CD8-positive, alpha-beta memory T cell (primary cell): ENCODE measurements at places on chromosomes 5 and 9. TPM values are rescaled to one million over a fixed set of nuclear protein-coding genes. Genes with fewer than 3 reads are reported as not detected.

GRCh38 chr5:52784737-52785136 is 3.0 kb upstream of the ITGA1 start:
- no peak for DNase-seq
- no peaks in the 10 kb centered on the region for H3K27me3 ChIP-seq
- peaks cover 10% of the 10 kb centered on the region for H3K4me1 ChIP-seq

- no peak overlapping the region for H3K4me3 ChIP-seq
- H3K27me3 ChIP-seq, result no peaks in the 10 kb centered on the region
- no peak overlapping the region for H3K27ac ChIP-seq
- H3K36me3 ChIP-seq, result no peaks in the 10 kb centered on the region
- DNase-seq, result no peak
- H3K4me1 ChIP-seq, result no peaks in the 10 kb centered on the region
These were observed 45.0 kb downstream of the SLC6A7 start for GRCh38 chr5:150234576-150235499.

GRCh38 chr9:81022177-81022576 is 667.2 kb downstream of the TLE1 start:
- H3K4me3 ChIP-seq, result no peak overlapping the region
- no peaks in the 10 kb centered on the region for H3K27me3 ChIP-seq
- H3K4me1 ChIP-seq, result no peaks in the 10 kb centered on the region
- no peak for DNase-seq
- H3K36me3 ChIP-seq, result no peaks in the 10 kb centered on the region

CDKN2B gene
- total RNA-seq, result not detected

DNA sequence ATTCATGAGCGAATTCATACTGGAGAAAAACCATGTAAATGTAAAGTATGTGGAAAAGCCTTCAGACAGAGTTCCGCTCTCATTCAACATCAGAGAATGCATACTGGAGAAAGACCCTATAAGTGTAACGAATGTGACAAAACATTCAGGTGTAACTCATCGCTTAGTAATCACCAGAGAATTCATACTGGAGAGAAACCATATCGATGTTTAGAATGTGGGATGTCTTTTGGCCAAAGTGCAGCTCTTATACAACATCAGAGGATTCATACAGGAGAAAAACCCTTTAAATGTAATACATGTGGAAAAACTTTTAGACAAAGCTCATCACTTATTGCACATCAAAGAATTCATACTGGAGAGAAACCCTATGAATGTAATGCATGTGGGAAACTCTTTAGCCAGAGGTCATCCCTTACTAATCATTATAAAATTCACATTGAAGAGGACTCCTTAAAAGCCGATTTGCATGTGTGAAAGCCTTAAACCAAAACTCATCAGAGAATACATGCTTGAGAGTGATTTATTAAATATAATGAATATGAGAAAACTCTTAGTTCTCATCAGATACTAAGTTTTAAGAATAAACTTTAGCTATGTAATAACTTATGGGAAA is 11.8 kb upstream of the ZFP2 start:
- no peaks in the 10 kb centered on the region for H3K4me1 ChIP-seq
- H3K27me3 ChIP-seq, result no peaks in the 10 kb centered on the region
- DNase-seq, result no peak
- no peak overlapping the region for H3K4me3 ChIP-seq
- H3K27ac ChIP-seq, result no peak overlapping the region

- no peak overlapping the region for H3K27ac ChIP-seq
- no peak overlapping the region for H3K4me3 ChIP-seq
- H3K27me3 ChIP-seq, result no peaks in the 10 kb centered on the region
- peaks cover 39% of the 10 kb centered on the region for H3K36me3 ChIP-seq
These were observed 71.8 kb downstream of the SMARCA2 start for GRCh38 chr9:2086971-2087370.

DNA sequence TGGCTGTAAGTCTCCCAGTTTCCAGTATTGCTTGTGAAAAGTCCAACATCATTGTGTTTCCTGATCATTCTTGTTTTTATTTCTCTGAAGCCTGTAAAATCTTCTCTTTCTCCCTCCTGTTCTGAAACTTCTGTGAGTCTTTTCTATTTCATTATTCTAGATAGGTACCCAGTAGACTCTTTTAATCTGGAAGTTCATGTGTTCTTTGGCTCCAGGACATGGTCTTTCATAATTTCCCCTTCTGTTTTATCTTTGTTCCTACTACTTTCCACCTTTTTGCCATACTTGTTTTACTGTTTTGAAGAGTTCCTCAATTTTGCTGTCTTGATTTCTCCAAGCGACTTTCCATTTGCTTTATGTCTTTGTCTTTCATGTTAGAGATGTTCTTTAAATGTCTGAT is 168.1 kb downstream of the APBA1 start:
- H3K4me3 ChIP-seq, result no peak overlapping the region
- no peak for DNase-seq
- H3K27me3 ChIP-seq, result no peaks in the 10 kb centered on the region

DNA sequence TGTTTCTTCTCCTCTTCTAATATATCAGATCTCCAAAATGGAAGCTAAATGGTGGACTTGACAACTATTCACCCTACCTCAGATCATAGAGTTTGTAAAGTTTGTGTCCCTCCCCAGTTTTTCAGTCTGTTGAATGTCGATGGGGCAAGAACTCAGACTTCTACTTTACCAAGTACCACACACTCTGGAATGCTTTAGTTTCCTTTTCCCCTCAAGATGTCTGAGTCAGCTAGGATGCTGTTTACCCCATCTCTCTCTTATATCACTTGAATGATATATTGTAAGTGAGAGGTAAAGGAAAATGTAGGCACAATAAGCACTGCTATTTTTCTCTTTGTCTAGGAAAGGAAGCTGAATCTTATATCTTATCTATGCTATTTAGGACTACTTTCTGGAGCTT is 25.9 kb upstream of the TAL2 start:
- H3K4me3 ChIP-seq, result no peak overlapping the region
- DNase-seq, result no peak
- H3K4me1 ChIP-seq, result no peaks in the 10 kb centered on the region
- H3K27me3 ChIP-seq, result no peaks in the 10 kb centered on the region
- no peak overlapping the region for H3K27ac ChIP-seq

- DNase-seq, result no peak
- H3K4me1 ChIP-seq, result no peaks in the 10 kb centered on the region
- no peak overlapping the region for H3K27ac ChIP-seq
- no peaks in the 10 kb centered on the region for H3K27me3 ChIP-seq
These were observed 7.1 kb upstream of the RNF145 start for GRCh38 chr5:159216454-159216853.

DNA sequence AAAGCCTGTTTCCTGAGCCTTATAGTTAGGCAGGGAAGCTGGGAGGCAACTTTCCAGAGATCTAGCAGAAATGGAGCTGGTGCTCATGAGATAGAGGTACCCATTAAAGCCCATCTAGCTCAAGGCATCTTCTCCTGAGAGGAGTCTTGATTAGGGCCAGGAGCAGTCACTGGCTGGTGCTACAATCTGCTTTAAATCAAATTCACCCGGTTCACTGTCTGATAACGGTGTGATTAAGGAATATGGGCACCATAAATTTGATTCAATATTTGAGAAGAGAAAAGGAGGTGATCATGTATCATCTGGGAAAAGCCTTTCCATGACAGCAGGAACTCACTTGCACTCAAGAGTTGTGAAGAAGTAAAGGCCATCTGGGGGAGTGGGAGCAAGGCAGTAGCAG is 23.9 kb upstream of the NR5A1 start:
- no peaks in the 10 kb centered on the region for H3K27me3 ChIP-seq
- H3K4me1 ChIP-seq, result no peaks in the 10 kb centered on the region
- no peak for DNase-seq
- no peak overlapping the region for H3K4me3 ChIP-seq

DNA sequence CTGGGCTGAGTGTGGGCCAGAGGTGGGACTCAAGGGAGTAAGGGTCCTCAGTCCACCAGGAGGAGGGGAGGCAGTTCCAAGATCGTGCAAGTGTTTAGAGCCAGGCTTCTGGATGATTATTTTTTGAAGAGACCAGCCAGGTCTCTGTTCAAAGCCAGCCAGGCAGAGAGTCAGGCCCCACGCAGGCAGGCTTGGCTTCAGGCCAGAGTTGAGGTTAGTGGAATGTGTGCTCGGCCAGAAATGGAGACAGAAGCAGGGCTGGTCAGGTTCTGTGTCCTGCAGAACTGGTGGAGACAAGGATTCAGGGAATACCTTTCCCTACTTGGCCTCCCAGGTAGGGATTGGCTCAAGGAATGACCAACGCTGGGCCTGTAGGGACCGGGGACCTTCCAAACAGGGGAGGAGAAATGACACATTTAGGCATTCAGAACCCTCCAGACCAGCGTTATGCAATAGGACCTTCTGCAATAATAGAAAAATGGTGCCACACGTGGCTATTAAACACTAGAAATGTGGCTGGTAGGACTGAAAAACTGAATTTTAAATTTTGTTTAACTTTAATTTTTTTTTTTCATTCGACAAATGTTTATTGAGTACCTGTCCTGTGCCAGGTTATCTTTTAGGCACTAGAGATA is 106.2 kb downstream of the CMYA5 start:
- H3K4me1 ChIP-seq, result peaks cover 2% of the 10 kb centered on the region
- no peaks in the 10 kb centered on the region for H3K36me3 ChIP-seq
- no peak for DNase-seq
- H3K4me3 ChIP-seq, result no peak overlapping the region
- no peak overlapping the region for H3K27ac ChIP-seq

CLIC3 gene
- 3.4 TPM for total RNA-seq

GRCh38 chr9:71806901-71807307 is 38.6 kb upstream of the CEMIP2 start:
- H3K4me1 ChIP-seq, result peaks cover 9% of the 10 kb centered on the region
- peak; percentile 29 for DNase-seq
- H3K4me3 ChIP-seq, result no peak overlapping the region

DNA sequence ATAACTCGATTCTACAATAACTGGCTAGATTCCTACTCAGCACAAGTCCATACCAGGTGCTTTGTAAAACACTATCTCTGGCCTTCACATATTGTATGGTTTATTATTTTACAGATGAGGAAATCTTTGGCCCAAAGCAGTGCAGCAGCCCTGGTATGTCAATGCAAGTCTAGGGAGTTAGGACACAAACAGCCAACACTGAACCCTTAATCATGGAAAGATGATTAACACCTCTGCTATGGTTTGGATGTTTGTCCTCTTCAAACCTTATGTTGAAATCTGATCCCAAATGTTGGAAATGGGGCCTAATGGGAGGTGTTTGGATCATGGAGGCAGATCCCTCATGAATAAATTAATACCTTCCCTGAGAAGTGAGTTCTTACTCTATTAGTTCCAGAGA is 76.6 kb downstream of the MAPKAP1 start:
- no peaks in the 10 kb centered on the region for H3K36me3 ChIP-seq
- no peak overlapping the region for H3K4me3 ChIP-seq
- DNase-seq, result no peak
- no peak overlapping the region for H3K27ac ChIP-seq

GRCh38 chr5:140282266-140282665 is 20.6 kb downstream of the PFDN1 start:
- no peak overlapping the region for H3K27ac ChIP-seq
- H3K27me3 ChIP-seq, result no peaks in the 10 kb centered on the region
- no peaks in the 10 kb centered on the region for H3K36me3 ChIP-seq
- no peak for DNase-seq

NME5 gene
- not detected for total RNA-seq

- no peaks in the 10 kb centered on the region for H3K27me3 ChIP-seq
- no peak for DNase-seq
- no peaks in the 10 kb centered on the region for H3K4me1 ChIP-seq
- H3K36me3 ChIP-seq, result no peaks in the 10 kb centered on the region
These were observed 57.8 kb downstream of the TTC39B start for GRCh38 chr9:15249042-15249818.

GRCh38 chr9:130119519-130120298 is 52.5 kb upstream of the NCS1 start:
- no peaks in the 10 kb centered on the region for H3K4me1 ChIP-seq
- H3K27ac ChIP-seq, result no peak overlapping the region
- DNase-seq, result no peak

GRCh38 chr5:56908942-56909293 is 478 bp upstream of the SETD9 start:
- peak overlapping the region; percentile 78 for H3K4me3 ChIP-seq
- H3K36me3 ChIP-seq, result no peaks in the 10 kb centered on the region
- DNase-seq, result no peak
- H3K27me3 ChIP-seq, result no peaks in the 10 kb centered on the region
- H3K4me1 ChIP-seq, result peaks cover 8% of the 10 kb centered on the region

DNA sequence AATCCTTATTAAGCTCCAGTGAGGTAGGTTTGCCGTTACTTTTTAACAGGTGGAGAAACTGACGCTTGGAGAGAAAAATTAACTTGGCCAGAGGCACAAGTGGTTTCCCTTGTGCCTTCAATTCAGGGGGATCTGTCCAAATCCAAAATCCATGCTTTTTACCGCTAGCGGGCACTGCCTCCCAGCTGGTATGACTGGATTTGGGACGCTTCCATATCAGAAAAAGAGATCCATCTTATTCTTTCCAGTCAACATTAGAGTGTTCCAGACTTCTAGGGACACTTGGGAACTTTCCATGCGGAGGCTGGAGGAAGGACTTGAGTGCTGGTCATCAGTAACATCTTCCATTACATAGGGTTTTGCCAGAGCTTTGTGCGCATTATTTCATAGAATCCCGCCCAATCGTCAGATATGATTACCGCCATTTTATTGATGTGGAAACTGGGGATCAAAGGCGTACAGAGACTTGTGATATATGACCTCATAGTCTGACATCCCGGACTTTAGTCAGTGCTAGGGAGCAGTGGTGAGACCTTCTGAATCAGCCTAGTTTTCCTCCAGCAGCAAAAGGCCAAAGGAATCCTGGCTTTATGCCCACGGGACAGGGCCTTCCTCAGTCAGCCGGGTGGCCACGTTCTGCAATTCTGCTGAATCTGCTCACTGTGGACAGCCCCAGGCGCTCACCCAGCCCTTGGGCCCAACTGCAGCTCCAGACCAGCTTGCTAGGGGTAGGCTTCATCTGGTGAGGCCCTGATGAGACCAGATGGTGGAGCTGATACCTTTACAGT is 1.1 kb upstream of the GNPDA1 start:
- peak overlapping the region; percentile 67 for H3K27ac ChIP-seq
- H3K4me3 ChIP-seq, result no peak overlapping the region
- H3K27me3 ChIP-seq, result no peaks in the 10 kb centered on the region
- H3K4me1 ChIP-seq, result peaks cover 68% of the 10 kb centered on the region
- H3K36me3 ChIP-seq, result no peaks in the 10 kb centered on the region

MCIDAS gene
- total RNA-seq, result not detected

- DNase-seq, result no peak
- H3K4me3 ChIP-seq, result no peak overlapping the region
- no peak overlapping the region for H3K27ac ChIP-seq
These were observed 206.8 kb downstream of the CAAP1 start for GRCh38 chr9:26685818-26686217.

DNA sequence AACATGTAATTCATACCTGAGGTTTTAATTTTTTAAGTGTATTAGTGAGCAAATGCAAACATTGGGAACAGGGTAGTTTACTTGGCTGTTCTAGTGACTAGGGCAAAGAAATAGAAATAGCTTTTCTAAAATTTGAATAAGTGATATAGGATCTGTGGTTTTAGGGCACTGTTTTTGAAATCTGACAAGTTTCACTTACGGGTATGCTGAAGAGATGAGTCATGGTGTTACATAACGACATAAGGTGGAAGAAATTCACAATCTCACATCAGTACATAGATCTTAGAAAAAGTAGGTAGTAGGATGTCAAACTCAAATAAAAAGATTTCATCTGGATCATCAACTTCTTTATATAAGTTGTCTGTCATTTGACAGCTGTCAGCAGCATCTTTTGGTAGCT is 772.3 kb downstream of the MAT2B start:
- no peaks in the 10 kb centered on the region for H3K27me3 ChIP-seq
- H3K36me3 ChIP-seq, result no peaks in the 10 kb centered on the region
- H3K4me3 ChIP-seq, result no peak overlapping the region

- no peak overlapping the region for H3K4me3 ChIP-seq
- H3K36me3 ChIP-seq, result no peaks in the 10 kb centered on the region
- no peaks in the 10 kb centered on the region for H3K27me3 ChIP-seq
- H3K27ac ChIP-seq, result no peak overlapping the region
These were observed 983.6 kb upstream of the TYRP1 start for GRCh38 chr9:11709567-11709966.

SLC6A19 gene
- not detected for total RNA-seq
